Mucosa of descending colon (tissue), 3 donors: ENCODE measurements at places on chromosomes 5 and 9. TPM values are rescaled to one million over a fixed set of nuclear protein-coding genes. Genes with fewer than 3 reads are reported as not detected.

The PDCD1LG2 gene
- 0.63 TPM for total RNA-seq

DNA sequence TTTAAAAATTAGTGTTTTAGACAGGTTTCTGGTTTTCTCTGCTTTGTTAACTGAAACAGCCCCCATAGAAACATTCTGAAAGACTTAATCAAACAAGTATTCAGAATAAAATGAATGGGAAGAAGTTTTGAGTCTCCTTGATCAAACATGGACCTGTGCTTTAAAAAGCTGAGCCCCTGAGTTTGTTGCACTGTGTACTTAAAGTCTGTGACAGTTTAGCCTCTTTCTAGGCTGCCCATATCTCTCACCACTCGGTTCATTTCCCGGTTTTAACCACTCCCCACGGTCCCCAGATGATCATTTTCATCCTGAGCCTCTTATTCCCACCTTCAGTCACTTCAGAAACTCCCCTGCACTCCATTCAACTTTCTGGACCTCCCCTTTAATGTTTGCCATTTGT lies 215.9 kb upstream of the DMRT1 start:
- no peak for DNase-seq

- no peak for DNase-seq
Measured at GRCh38 chr9:113720495-113720894, 155.6 kb upstream of the ZNF618 start.

GRCh38 chr5:21856987-21857386 lies 996.2 kb downstream of the CDH12 start:
- no peak for DNase-seq

The CCDC192 gene
- not detected for total RNA-seq

DNA sequence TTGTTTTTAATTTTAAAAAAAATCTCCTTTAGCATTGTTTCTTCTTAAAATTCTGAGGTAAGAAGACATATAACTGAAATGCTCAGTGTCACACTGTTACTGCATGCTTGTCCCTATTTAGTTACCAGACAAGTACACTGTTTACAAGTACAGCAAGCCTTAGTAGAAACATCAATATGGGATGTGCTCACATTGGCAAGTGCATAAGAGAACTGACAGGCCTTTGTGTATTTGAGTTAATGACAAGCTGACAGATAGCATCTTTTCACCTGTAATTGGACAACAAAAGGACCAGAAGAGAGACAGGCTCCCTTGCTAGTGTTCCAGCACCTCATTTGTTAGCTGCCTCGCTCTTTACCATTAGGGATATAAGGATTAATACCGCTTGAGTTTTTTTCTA lies 63.6 kb downstream of the PDE4D start:
- DNase-seq = no peak

DNA sequence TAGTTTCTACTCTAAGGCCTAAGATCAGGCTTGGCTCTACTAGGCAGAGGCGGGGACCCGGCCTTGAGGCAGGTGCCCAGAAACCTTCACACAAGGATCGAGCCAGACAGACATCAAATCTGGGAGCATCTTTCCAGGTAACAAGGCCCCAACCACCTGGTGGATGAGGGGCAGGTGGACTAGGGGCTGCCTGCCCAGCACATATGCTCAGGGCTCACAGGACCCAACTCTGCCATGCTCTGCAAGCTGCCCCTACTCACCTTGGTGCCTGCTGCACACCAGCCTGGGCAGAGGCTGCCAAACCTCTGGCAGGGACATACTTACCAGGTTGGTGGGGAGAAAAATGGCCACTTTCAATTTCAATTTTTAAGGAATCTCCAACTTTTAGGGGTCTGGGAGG lies 2.2 kb upstream of the ZNF618 start:
- DNase-seq = no peak

DNA sequence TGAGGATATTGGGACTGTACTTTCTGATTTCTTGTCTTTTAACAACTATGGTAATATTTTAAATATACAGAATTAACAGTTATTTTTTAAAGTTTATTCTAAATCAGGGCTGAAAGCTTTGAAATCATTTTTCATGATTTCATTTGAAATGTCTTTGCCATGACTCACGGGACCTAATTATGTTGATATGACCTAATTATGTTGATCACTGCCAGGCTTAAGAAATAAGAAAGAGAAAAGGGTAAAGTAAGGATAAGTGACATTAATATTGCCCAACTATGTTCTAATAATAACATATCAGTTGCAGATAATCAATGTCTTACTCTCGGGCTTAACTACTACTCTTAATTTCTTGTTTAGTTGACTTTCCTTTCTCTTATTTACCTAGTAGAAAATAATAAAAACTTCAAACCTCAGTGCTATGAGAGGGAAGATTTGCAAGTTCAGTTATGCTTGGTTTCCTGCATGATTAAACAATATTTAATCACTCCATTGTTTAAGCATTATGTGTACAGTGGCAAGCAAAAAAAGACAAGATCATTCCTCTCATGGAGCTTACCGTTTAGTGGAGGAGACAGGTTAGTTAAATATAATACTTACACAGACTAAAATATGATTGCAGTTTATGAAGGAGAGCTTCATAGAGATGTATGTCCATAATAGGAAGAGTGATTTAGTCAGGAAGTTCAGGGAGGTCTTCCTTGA lies 67.0 kb upstream of the EIF4EBP3 start:
- no peak for DNase-seq

DNA sequence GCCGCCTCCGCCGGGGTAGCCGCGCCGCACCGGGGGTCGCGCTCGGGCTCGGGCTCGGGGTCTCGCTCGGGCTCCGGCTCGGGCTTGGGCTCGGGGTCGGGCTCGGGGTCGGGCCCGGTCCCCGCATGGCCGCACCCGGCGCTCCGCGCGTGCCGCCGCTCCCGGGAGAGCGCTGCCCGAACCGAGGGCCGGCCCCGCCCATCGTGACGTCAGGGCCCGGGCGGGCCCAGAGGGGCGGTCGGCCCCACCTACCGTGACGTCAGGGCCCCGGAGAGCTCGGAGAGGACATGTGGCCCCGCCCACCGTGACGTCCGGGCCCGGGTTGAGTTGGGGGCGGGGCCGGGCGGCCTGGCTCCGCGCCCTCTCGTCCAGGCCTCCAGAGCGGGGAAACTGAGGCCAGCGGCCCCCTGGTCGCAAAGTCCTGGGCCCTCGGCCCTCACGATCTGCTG lies at the start of gene NSMF:
TSS of gene NSMF (minus strand) at position 183 of the 449 bp plus-strand sequence. CDS start 232 bp downstream, outside the sequence.
- peak; percentile 95 for DNase-seq

The TNC gene
- 6.5 TPM for total RNA-seq

- no peak for DNase-seq
Measured at GRCh38 chr5:98121036-98121936, 652.2 kb upstream of the RGMB start.

GRCh38 chr5:160260881-160261815 lies 31.8 kb downstream of the FABP6 start:
- DNase-seq = peak; percentile 80

The RNF130 gene
- total RNA-seq = 36.1 TPM

The ACSL6 gene
- total RNA-seq = 0.38 TPM

DNA sequence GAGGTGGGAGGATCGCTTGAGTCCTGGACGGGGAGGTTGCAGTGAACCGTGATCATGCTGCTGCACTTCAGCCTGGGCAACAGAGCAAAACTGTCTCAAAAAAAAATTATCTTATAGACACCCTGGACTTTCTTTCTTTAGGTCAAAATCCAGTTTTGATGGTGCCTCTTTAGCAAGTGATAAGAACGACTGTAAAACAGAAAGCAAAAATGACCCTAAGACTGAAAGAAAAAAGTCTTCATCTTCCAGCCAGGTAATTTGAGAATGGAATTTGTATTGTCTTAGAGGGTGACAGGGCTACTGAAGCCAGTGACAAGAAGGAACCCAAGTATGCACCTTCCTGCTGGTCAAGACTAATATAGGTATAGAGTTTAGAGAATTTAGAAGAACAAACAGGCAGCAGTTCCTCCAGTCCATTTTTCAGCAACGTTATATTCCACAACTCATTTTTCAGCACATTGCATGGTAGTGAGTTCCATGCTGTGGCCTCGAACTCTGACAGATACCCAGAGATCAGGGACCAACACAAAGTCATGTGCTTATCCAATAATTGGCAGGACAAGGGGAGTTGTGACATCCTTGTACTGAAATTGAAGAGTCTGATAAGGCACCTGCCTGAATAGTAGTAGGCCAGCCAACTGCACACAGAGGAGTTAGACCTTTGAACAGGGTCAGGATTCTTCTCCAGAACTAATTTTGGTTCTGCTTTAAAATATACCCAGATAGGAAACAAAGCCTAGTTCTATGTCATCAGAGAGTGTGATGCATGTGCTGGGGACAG lies 46.5 kb downstream of the GRAMD2B start:
- DNase-seq = no peak

- DNase-seq = no peak
Measured at GRCh38 chr5:137492331-137492730, 6.8 kb downstream of the SPOCK1 start.

The C5orf63 gene
- total RNA-seq = 22.6 TPM
